Glutamatergic neuron (in vitro differentiated cells): ENCODE measurements at places on chromosomes 11 and 22. TPM values are rescaled to one million over a fixed set of nuclear protein-coding genes. Genes with fewer than 3 reads are reported as not detected.

MMP12 gene
- not detected for total RNA-seq

LGALS12 gene
- not detected for total RNA-seq

SYT13 gene
- total RNA-seq, result 7.5 TPM

DNA sequence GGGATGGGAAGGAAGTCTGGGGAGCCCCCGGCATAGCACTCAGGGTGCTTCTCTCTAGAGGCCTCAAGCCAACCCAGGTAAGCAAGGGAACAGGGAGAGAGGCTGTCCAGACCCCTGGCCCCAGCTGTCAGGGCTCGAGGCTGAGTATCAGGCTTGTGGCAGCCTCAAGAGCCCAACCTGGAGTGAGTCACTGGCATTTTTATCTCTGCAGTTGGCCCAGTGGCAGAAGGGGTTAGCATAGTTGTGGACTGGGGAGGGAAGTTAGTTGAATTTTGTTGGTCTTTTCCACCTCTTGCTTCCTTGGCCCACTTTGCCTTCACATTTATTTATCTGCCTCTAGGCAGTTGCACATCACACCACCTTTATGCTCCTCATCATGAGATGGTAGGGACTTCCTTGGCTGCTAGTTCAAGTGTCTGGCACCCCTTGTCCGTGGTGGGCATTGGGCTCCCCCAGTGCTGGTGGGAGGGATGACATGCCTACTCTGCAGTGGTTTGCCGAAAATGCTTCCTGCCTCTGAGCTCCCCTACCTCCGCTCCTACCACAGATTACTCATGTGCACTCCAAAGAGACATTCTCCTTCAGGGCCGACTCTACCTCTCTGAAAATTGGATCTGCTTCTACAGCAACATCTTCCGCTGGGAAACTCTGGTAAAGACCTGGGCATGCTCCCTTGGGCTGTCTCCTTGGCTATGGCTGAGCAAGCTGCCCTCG lies 60.1 kb downstream of the SCN3B start:
- peaks cover 5% of the 10 kb centered on the region for H3K36me3 ChIP-seq
- H3K27ac ChIP-seq, result no peak overlapping the region
- no peak overlapping the region for H3K4me3 ChIP-seq

DNA sequence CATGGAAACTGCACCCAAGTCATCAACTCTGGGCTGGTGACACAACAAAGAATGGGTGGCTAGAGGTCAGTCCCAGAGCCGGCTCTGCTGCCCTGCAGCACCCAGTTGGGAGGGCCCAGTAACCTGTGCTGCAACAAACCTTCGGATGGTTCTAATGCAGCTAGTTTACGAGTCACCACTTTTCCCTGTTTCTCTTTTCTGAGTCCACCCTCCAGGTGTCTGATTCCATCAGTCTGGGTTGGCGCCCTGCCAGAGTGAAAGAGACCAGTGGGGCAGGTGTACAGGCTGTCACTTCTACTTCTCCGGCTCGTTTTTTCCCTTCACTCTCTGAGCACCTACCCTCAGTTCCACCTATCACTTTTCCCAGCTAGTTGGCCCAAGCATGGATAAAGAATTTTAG lies 572.9 kb downstream of the NTM start:
- no peak for DNase-seq
- H3K27me3 ChIP-seq, result no peaks in the 10 kb centered on the region
- H3K4me3 ChIP-seq, result no peak overlapping the region
- no peaks in the 10 kb centered on the region for H3K36me3 ChIP-seq
- peaks cover 2% of the 10 kb centered on the region for H3K4me1 ChIP-seq
- H3K27ac ChIP-seq, result no peak overlapping the region

DNA sequence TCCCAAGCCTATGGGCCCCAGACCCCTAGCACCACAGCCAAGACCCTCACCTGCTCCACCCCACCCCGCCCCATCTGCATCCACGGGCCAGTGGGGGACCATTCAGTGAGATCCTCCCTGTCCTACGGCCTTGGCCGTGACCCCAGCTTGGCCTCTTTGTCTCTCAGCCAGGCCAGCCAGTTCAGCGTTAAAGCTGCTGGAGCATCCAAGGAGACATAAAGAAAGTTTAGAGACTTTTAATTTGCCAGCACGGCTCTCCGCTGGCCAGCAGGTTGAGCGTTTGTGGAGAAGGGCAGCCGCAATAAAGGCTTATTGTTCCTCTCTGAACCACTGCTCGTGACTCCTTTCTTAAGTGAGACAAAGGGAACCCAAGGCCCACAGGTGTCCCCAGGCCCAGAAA lies 49.3 kb upstream of the LMO1 start:
- H3K4me1 ChIP-seq, result peaks cover 10% of the 10 kb centered on the region
- no peaks in the 10 kb centered on the region for H3K36me3 ChIP-seq
- H3K27me3 ChIP-seq, result peaks cover 7% of the 10 kb centered on the region
